ENCODE measurements at places on chromosomes 5 and 9. TPM values are rescaled to one million over a fixed set of nuclear protein-coding genes. Genes with fewer than 3 reads are reported as not detected.

DNA sequence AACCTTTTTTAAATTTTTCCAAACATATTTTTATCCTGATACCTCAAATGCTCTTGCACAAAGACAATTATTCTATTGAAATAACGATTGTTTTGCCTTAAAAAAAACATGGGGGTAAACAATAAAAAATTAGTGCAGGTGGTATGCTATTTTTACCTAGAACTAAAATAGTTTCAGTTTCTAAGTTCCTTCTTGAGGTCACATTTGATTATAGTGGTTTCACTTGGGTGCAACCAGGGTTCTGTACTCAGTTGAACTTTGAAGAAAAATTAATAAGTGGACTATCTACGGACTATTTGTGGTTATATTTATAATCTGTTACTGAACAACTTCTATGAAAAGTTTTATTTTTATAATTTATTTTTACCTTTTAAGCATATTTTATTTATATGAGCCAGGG lies 387.1 kb upstream of the IZUMO3 start:
- DNase-seq: no peak
- no peak overlapping the region for H3K4me3 ChIP-seq
- H3K36me3 ChIP-seq: no peaks in the 10 kb centered on the region

- peaks cover 13% of the 10 kb centered on the region for H3K27me3 ChIP-seq
- no peak for DNase-seq
- no peaks in the 10 kb centered on the region for H3K4me1 ChIP-seq
- no peak overlapping the region for H3K4me3 ChIP-seq
These were observed 5.2 kb downstream of the GABRP start for GRCh38 chr5:170788626-170789304.

- peaks cover 21% of the 10 kb centered on the region for H3K36me3 ChIP-seq
- H3K4me1 ChIP-seq: peaks cover 40% of the 10 kb centered on the region
- no peak overlapping the region for H3K27ac ChIP-seq
- H3K27me3 ChIP-seq: no peaks in the 10 kb centered on the region
These were observed 167.8 kb downstream of the MAN2A1 start for GRCh38 chr5:109857405-109858031.

GRCh38 chr5:75756211-75756610 lies 39.0 kb upstream of the POC5 start:
- no peak for DNase-seq
- peaks cover 8% of the 10 kb centered on the region for H3K4me1 ChIP-seq
- no peaks in the 10 kb centered on the region for H3K27me3 ChIP-seq
- no peaks in the 10 kb centered on the region for H3K36me3 ChIP-seq

GRCh38 chr5:32791536-32792243 lies 80.6 kb downstream of the NPR3 start:
- H3K4me3 ChIP-seq: peak overlapping the region; percentile 31
- H3K27ac ChIP-seq: peak overlapping the region; percentile 77
- H3K4me1 ChIP-seq: peaks cover 42% of the 10 kb centered on the region
- peak; percentile 36 for DNase-seq

DNA sequence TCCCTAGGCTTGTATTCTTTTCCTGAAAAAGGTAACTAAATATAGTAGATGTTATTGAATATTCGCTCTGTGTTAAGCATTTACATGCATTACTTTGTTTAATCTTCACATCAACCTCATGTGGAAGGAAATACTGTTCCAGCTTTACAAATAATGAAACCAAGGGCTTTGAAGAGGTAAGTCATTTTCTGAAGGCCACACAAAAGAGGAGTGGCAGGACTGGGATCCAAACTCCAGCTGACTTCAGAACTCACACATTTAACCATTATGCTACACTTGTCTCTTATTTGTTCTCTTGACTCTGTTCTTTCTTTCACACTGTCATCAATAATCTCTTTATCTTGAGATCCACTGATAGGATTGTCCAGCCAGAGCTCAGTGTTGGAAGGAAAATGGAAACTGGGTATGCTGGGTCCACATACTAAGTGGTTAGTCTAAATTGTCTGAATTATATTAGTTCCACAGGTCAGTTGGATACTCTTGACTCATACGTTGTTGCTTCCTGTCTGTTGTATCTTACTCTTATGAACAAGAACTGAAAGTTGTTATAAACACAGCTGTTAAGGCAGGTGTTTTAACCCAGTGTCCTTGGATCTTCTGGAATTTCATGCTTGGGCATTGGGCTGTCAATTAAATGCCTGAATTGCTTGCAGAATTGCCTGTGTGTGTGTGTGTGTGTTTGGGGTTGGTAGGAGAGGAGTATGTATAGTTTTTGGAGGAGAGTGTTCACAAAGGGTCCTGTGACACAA lies 65.6 kb downstream of the TLE4 start:
- peaks cover 85% of the 10 kb centered on the region for H3K4me1 ChIP-seq
- peak overlapping the region; percentile 2 for H3K4me3 ChIP-seq
- peak overlapping the region; percentile 28 for H3K27ac ChIP-seq
- peaks cover 9% of the 10 kb centered on the region for H3K27me3 ChIP-seq
- peaks cover 70% of the 10 kb centered on the region for H3K36me3 ChIP-seq
- no peak for DNase-seq

DNA sequence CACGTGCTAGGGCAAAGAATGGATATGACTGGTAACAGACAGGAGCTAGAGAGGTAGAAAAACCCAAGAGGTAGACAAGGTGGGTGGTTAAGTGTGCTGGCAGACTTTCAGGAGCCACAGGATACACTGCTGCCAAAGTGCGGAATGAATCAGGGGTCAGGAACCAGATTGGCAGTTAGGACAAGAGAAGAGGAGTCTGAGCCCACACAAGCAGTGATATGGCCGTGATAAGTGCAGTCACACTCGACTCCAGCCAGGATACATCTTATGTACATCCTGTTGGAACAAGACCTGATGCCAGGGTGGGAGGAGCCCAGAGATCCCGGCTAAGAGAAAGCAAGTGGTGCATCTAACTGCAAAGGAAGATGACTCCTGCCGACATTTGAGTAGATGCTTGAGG lies 10.0 kb downstream of the SLIT3 start:
- no peak overlapping the region for H3K27ac ChIP-seq
- DNase-seq: no peak
- H3K36me3 ChIP-seq: no peaks in the 10 kb centered on the region
- H3K4me1 ChIP-seq: peaks cover 17% of the 10 kb centered on the region
- peaks cover 18% of the 10 kb centered on the region for H3K27me3 ChIP-seq

DNA sequence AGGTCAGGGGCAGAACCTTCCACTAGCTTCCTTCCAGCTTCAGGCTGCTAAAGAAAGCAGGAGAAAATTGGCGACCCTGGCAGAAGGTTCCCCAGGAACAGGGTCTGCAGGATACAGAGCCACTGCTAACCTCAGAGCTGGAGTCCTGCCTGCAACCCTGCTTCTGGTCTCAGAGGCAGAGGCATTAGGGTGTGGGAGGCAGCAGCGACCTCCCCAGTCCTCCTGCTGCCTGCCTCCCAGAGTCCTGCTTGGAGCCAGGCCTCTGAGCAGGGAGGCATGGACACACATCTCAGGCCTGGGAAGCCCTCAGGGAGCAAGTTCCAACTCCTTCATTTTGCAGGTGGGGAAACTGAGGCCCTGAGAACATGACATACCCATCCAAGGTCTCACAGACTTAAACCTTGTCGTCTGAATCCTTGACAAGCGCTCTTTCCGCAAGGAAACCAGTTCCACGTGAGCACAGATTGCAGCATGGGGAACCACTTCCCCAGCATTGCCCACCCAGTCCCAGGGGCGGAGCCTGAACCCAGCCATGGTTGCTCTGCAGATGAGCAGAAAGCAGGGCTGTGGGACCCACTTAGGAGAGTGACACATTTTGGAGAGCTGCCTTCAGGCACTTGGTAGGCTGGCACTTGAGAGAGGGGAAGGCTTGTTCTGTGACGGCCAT lies 28.2 kb upstream of the HAND1 start:
- peaks cover 30% of the 10 kb centered on the region for H3K27me3 ChIP-seq
- H3K4me1 ChIP-seq: no peaks in the 10 kb centered on the region
- H3K27ac ChIP-seq: no peak overlapping the region

DNA sequence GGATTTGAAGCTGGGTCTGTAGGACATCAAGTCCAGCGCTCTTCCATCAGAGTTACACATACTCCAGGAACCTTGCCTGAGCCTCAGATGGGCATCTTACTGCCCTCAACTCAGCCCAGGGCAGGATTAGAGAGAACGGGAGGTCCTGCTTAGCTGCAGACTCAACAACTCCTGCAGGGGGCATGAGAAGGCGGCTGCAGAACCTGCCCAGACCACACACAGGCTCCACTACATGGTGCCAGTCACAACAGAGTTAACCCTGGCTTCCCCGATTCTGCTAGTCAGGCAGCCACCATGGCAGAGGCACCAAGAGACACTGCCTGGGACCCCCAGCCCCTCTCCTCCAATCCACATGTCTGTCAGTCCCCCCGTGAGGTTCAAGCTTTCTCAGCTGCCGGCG lies 23.9 kb upstream of the CPLX2 start:
- no peak overlapping the region for H3K27ac ChIP-seq
- H3K36me3 ChIP-seq: no peaks in the 10 kb centered on the region

DNA sequence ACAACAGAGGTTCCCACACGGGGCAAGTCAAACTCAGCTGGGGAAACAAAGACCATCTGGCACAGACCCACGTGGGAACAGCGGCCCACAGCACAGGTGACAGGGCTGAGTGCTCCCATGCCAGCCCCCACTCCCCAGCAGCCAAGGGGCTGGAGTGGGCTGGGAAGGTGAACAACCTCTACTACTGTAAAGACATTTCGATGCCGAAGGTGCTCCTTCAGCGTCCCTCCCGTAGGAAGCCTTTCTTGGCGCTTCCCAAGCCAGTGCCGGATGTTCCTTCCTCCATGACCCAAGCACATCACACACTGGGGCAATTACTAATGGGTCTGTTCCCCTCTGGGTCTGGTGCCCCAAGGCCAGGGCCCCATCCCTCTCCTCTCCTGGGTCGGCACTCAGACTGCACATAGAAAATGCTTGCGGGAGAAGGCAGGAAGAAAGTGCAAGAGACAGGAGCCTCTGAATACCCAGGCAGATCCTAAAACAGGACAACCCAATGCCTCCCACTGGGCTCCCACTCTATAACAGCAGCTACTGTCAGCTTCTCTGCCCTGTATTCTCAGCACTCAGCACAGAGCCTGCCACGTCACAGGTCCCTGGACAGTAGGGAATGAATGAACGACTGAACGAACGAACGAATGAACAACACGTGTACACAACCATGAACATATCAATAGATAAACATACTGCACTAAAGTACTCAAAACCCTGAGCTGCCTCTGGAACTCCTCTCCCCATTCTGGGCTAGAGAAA lies 77.0 kb upstream of the LRRTM2 start:
- no peak for DNase-seq
- H3K27me3 ChIP-seq: peaks cover 3% of the 10 kb centered on the region
- H3K4me1 ChIP-seq: 0 out of 2 replicates have a peak, but pooled peaks cover 5% of the 10 kb centered on the region
- no peaks in the 10 kb centered on the region for H3K36me3 ChIP-seq

GRCh38 chr5:94841598-94842322 lies 223.3 kb downstream of the SLF1 start:
- H3K4me3 ChIP-seq: no peak overlapping the region
- DNase-seq: no peak
- H3K27ac ChIP-seq: no peak overlapping the region
- no peaks in the 10 kb centered on the region for H3K4me1 ChIP-seq

- no peak overlapping the region for H3K27ac ChIP-seq
- no peak for DNase-seq
- H3K27me3 ChIP-seq: peaks cover 5% of the 10 kb centered on the region
- H3K36me3 ChIP-seq: no peaks in the 10 kb centered on the region
These were observed 11.7 kb upstream of the CERCAM start for GRCh38 chr9:128408963-128409431.

GRCh38 chr9:127382541-127382940 lies 14.4 kb upstream of the SLC2A8 start:
- no peaks in the 10 kb centered on the region for H3K4me1 ChIP-seq
- peaks cover 5% of the 10 kb centered on the region for H3K36me3 ChIP-seq
- no peak overlapping the region for H3K4me3 ChIP-seq
- DNase-seq: no peak
- peaks cover 22% of the 10 kb centered on the region for H3K27me3 ChIP-seq
- no peak overlapping the region for H3K27ac ChIP-seq

DNA sequence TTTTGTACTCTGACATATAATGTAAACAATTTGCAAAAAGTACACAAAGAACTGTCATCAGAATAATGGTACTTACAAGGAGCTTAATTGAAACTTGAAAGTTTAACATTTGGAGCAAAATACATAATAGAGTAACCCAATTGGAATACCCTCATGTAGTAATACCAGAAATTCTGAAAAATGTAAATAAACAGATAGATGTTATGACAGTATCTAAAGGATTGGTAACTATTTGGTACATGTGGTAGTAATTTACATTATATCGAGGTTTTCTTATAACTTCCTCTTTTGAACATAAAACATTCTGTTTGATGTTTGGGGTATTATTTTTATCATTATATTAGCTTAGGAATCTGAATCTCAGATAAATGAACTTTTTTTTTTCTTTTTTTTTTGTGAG lies 211.7 kb upstream of the ELL2 start:
- H3K27me3 ChIP-seq: peaks cover under 1% of the 10 kb centered on the region
- DNase-seq: no peak
- peak overlapping the region; percentile 1 for H3K4me3 ChIP-seq
- H3K4me1 ChIP-seq: peaks cover 59% of the 10 kb centered on the region

- peaks cover 26% of the 10 kb centered on the region for H3K36me3 ChIP-seq
- no peaks in the 10 kb centered on the region for H3K27me3 ChIP-seq
- DNase-seq: no peak
- no peak overlapping the region for H3K27ac ChIP-seq
- H3K4me1 ChIP-seq: peaks cover 13% of the 10 kb centered on the region
These were observed 19.0 kb downstream of the SNX24 start for GRCh38 chr5:122864400-122864799.

GRCh38 chr5:38554861-38555260 lies 1.6 kb downstream of the LIFR start:
- no peak overlapping the region for H3K27ac ChIP-seq
- no peak for DNase-seq
- no peak overlapping the region for H3K4me3 ChIP-seq
- H3K36me3 ChIP-seq: no peaks in the 10 kb centered on the region
- peaks cover 38% of the 10 kb centered on the region for H3K4me1 ChIP-seq

- H3K27ac ChIP-seq: no peak overlapping the region
- peaks cover 4% of the 10 kb centered on the region for H3K36me3 ChIP-seq
These were observed 256.2 kb downstream of the ARHGAP26 start for GRCh38 chr5:143026380-143026779.

The GDA gene
- not detected for total RNA-seq

The LOX gene
- 933 TPM for total RNA-seq

The POLR3G gene
- total RNA-seq: 13.7 TPM

The BARHL1 gene
- total RNA-seq: not detected

The TMEM174 gene
- total RNA-seq: not detected

The N4BP3 gene
- not detected for total RNA-seq

The PCDHA6 gene
- total RNA-seq: not detected

The SPOCK1 gene
- total RNA-seq: 174 TPM

The CNTFR gene
- not detected for total RNA-seq

The UBE2D2 gene
- 127 TPM for total RNA-seq

The FGF10 gene
- not detected for total RNA-seq

The CDKN2B-AS1 gene
- total RNA-seq: 1.0 TPM

Data from HFFc6 (cell line).